ENCODE measurements at places on chromosomes 11 and 22.

- DNase-seq = no peak
Observed at GRCh38 chr22:26431261-26431995, 2.4 kb downstream of the ASPHD2 start.

DNA sequence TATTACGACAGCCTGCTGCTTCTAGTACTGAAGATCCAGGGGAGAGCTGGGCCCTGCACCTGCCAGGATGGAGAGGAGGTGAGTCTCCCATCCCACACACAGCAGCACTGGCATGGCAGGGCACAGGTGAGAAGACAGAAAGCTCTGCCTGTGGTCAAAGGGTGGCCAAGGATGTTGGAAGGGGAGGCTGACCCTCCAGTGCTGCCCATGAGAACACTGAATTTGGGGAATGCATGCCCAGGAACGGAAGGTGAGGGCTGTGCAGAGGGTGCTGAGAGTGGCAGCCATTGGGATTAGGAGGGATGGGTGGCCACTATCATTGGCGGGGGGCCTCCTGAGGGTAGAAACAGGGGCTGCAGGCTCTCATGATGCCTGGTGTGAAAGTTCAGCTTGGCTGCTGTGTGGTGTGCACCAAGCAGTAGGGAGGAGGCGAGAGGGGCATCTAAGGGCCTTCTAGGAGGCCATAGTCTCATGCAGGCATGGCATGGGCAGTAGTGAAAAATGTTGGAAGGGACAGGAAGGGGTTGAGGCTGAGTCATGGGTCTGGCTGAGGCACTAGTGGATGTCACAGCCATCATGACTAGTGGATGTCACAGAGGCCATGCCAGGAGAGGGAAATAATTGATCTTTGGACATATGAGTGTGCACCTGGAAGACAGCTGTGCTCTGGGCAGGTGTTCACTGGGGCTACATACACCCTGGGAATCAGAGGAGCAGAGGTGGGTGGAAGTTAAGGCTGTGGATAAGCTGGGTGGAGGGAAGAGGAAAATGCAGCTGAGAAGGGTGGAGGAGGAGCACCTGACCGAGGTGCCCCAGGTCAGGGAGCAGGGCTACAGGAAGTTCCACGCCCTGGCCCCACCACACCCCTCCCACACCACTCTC is 2.5 kb upstream of the LRRC74B start:
- no peak for DNase-seq

DNA sequence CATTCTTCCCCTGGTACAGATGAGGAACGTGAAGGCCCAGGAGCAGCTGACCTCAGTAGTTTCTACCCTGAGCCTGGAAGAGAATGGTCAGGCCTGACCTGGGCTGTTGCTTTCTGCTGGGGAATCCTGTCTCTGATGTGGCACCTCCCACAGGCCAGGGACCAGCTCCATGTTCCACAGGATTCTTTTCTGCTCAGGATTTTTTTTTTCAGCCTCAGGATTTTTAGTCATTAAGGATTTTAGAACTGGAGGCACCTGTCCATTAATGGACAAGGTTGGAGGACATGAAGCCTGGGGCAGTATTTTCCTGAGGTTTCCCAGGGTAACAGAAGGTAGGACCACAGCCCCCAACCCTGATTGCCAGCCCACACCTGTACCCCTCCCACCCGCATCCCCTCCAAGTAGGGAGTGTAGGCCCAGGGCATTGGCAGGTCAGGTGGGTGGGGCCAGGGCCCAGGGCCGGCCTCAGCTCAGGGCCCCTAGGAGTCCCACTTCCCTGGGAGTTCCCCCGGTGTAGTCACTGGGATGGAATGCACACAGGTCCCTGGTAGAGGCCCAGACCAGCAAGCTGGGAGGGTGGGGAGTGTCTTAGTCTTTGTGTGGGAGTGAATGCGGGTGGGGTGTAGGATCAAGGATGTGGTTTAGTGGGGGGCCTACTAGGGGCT is 16.1 kb downstream of the BIK start:
- DNase-seq = no peak

GRCh38 chr11:117395476-117395875 is 67.8 kb downstream of the CEP164 start:
- no peak for DNase-seq

DNA sequence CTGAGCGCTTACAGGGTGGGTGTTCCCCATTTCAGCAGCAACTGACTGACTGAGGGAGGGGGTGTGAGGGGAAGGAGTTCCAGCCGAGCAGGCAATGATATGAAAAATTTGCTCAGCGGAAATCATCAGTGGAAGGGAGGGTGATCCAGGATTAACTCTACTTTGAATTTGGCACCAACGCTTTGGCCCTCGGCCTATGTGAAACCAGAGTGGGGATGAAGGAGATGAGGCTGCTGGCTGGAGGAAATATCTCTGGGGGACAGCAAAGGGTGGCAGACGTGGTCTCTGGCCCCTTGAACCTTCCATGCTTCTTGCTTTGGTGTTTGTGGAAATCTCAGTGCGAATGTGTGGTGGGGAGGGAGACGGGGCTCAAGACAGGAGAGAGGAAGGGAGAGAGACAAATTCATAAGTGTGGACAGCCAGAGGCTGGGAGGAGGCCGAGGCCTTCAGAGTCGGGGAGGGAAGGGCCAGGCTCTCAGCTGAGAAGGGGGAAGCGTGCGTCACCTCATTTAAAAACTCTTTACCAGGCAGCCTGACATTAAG is 83.6 kb downstream of the FDX1 start:
- DNase-seq = no peak

GRCh38 chr22:33474587-33474986 is 416.4 kb upstream of the SYN3 start:
- no peak for DNase-seq

GRCh38 chr11:7600205-7600775 is 73.0 kb downstream of the CYB5R2 start:
- no peak for DNase-seq

DNA sequence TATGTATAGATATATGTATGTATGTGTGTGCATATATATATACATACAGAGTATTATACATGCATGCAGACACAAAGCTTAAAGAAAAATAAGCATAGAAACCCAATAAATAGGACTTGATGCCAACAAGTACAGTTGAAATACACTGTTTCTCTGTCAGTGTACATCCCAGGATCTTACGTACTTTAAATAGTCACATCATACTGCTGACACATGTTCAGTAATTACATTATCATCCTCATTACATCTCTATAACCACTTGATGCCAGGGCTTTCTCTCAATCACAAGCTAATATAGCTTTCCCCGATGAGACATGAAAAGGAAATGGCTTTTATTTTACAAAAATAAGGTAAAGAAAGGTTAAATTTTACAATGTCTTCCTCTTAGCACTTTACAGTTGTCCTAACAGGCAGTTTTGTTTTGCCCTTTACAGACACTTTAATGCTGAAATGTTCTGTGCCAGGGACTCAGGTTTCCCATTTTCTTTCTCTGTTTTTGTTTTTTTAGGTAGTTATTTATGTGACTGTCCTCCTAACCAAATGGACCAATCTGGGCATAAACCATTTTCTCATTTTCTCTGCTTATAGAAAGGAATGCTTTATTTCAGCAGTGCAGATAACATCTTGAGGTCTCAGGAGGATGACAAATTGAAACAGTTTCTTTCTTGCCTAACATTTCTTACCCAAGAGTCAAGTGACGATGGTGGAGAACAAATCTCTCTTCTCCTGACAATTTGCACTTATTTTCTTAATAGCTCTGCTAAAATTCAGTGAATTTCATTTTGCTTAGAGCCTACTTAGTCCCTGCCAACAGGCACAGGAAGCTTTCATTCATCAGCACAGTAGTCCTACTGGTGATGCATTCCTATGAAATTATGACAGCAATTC is 350.2 kb downstream of the TTC28 start:
- no peak for DNase-seq

DNA sequence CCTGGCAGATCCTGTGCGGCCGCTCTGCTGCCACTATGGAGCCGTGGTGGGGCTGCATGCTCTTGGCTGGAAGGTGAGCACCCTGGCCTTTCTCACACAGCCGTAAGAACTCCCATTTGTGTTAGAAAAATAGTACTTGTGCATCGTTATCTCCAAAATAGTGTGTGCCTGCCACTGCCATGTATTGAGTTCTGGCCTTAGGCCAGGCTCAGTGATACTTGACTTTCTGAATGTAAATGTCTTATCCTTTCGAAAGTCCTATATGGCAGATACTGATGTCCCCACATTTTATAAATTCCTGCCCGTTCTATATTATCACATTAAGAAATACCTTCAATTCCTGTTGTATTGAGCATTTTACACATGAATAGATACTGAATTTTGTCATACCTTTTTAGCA is 4.4 kb upstream of the TMEM179B start:
- no peak for DNase-seq

DNA sequence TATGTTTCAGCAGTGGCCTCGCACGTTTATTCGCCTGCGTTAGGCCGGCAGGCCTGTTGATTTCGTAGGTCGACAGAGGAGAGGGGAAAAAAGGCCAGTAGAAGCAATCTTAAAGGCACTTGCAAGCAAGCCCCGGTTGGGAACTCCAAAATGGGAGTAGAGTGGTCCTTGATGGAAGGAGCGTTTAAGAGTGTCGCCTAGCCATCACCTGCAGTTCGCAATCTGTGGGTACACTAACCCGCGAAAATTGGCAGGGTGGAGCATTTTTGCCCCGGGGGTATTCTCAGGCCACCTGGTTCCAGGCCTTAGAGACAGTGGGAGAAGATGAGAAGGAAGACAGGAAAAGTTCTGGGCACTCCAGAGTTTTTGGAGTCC is 1.1 kb downstream of the EWSR1 start:
- no peak for DNase-seq

GRCh38 chr11:1342946-1343345 is 33.5 kb upstream of the TOLLIP start:
- DNase-seq = no peak

DNA sequence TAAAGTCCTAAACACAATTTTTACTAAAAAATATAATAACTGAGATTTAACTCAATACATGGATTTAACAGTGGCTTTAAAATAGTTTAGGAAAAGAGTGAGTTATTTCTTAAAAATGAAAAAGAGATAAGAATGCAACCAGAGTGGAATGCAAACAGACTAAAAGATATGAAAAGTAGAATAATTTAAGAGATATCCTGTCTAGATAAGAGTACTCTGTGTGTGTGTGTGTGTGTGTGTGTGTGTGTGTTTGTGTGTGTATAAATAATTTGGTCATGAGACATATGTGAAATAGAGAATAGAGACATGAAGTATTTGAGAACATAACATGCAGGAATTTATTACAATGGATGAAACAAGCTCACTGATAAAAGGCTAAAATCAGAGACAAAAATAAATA is 986.9 kb upstream of the CHORDC1 start:
- DNase-seq = no peak

GRCh38 chr11:134393638-134394037 is 18.4 kb downstream of the B3GAT1 start:
- DNase-seq = no peak

DNA sequence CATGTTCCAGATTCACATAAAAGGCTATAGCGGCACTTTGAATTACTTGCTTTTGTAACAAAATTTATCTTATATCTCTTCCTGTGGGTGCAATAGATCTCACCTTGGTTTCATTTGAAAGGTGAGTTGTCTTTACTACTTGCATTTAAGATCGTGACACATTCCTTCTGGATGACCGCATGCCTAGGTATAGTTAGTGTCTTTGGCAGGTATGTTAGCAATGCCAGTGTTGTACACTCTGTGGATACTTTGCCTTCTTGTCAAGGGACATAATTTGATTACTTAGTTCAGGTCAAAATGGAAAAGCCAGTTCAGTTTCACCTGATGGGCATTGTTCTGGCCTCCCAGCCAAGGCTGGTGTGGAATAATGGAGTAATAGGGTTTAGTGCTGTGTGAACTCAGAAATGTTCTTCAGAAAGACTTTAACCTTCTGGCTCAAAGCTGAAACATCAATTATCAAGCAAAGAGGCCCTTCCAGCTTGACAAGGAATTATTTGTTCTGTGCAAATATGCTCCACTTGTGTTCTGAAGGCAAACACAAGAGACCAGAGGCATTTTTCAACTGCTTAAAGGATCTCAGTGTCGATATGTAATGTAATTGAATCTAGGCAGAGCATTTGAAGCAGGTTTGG is 64.6 kb downstream of the AMOTL1 start:
- DNase-seq = no peak

GRCh38 chr11:21640491-21640890 is 552.4 kb upstream of the ANO5 start:
- DNase-seq = no peak

GRCh38 chr11:75938543-75938942 is 123.5 kb downstream of the UVRAG start:
- no peak for DNase-seq

GRCh38 chr22:41656556-41656955 is 32.1 kb downstream of the SNU13 start:
- DNase-seq = no peak

DNA sequence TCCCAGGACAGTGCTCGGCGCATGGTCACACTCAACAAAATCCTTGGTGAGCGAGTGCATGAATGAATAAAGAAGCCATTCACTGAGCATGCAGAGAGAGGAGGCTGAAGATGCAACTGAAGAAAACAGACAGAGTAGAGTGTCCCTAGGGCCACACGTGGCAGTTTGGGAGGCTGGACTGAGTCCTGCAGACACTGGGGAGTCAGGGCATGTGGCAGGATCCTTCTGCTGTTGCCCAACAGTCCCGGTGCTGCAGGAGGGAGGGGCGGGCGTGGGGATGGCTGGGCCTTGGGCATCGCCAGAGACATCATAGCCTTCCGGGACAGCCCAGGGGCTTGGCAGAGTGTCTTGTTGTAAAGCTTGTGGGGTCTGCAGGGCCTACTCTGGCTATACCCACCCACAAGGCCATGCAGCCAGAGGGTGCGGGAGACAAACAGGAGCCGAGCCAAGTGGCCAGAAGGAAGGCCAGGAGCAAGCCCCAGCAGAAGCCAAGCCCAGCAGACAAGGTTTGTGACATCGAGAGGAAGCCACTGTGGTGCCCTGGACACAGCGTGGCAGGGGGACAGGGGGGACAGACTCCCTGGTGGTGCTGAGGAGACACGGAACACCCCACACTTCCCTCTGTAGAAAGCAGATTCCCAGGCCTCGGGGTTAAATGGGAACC is 26.7 kb upstream of the FBLN1 start:
- DNase-seq = no peak

GRCh38 chr11:60921777-60922335 is 2.4 kb upstream of the TMEM132A start:
- no peak for DNase-seq

DNA sequence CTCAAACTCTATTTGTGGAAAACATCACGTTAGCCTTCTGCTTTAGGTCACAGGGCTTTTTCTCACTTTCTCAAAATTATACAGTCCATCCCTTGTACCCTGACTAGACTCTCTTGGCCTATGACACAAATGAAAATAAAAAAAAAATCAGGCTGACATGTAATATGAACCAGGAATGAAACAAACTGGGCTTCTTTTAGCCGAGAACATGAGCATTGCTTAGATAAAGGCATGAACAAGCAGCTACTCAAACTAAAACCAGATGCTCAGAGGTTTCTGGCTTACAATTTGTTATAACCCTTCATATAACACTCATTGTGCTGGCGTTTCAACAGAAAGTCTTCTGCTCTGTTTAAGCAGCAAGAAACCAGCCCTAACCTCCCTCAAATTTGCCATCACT is 265.5 kb upstream of the NARS2 start:
- no peak for DNase-seq

GRCh38 chr22:19757140-19757984 is 3.2 kb upstream of the TBX1 start:
- DNase-seq = no peak
